M059J (cell line): ENCODE measurements at places on chromosomes 5 and 9. TPM values are rescaled to one million over a fixed set of nuclear protein-coding genes. Genes with fewer than 3 reads are reported as not detected.

GRCh38 chr5:89399548-89399947 is 516.6 kb upstream of the MEF2C start:
- no peak for DNase-seq

MLANA gene
- not detected in 2 replicates for total RNA-seq

- no peak for DNase-seq
These were observed 13.1 kb upstream of the HSD17B4 start for GRCh38 chr5:119439140-119439631.

- peak; percentile 73 for DNase-seq
These were observed 7.0 kb downstream of the PAM start for GRCh38 chr5:102762095-102762534.

DNA sequence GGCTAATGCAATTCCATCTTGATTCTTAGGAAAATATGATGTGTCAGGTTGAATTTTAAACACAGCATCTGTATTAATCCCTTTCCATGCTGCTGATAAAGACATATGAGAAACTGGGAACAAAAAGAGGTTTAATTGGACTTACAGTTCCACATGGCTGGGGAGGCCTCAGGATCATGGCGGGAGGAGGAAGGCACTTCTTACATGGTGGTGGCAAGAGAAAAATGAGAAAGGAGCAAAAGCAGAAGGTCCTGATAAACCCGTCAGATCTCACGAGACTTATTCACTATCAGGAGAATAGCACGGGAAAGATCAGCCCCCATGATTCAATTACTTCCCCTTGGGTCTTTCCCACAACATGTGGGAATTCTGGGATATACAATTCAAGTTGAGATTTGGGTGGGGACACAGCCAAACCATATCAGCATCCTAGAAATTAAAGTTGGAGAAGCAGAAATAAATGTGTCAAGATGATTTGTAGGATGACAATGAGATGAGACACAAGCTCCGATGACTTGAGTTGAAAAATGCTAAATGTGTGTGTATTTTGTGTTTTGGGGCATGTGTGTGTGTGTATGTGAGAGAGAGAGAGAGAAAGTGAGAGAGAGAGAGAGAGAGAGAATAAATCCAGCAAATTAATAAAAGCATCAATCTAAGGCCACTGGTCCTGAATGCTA is 48.5 kb upstream of the ANKRD55 start:
- DNase-seq = no peak

CENPK gene
- 18.5 and 31.3 TPM in 2 replicates for total RNA-seq

DNA sequence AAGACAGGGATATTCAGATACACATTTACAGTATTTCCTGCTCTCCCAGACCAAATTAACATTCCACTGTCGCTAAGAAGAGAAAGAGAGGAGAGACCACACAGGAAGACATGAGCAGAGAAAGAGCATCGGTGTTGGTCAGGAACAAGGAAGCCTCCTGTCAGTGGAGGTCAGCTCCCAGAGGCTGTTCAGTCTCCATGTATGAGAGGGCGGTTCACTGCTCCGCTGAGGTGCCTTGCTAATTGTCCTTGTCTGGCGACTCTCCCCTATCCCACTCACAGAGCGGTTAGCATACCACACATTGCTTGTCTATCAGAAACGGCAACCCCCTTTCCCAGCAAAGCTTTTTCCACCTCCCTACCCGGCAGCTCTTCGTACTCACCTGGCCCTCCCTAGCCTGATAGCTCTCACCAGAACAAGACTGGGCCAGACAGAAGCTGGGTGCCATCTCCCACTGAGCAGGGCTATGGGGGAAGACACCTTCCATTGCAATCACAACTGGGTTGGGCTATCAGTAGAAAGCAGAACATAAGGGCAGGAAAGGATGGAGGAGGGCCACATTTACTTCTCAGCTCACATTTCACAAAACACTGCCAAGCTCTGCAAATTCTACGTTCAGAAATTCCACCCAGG is 58.6 kb upstream of the LMNB1 start:
- no peak for DNase-seq

GNA14 gene
- 0.42 TPM in 1 of 2 replicates, not detected in the other for total RNA-seq

GRCh38 chr5:87876616-87877015 is 392.0 kb downstream of the TMEM161B start:
- DNase-seq = no peak

GRCh38 chr9:27664121-27664779 is 91.0 kb upstream of the C9orf72 start:
- DNase-seq = no peak

DNA sequence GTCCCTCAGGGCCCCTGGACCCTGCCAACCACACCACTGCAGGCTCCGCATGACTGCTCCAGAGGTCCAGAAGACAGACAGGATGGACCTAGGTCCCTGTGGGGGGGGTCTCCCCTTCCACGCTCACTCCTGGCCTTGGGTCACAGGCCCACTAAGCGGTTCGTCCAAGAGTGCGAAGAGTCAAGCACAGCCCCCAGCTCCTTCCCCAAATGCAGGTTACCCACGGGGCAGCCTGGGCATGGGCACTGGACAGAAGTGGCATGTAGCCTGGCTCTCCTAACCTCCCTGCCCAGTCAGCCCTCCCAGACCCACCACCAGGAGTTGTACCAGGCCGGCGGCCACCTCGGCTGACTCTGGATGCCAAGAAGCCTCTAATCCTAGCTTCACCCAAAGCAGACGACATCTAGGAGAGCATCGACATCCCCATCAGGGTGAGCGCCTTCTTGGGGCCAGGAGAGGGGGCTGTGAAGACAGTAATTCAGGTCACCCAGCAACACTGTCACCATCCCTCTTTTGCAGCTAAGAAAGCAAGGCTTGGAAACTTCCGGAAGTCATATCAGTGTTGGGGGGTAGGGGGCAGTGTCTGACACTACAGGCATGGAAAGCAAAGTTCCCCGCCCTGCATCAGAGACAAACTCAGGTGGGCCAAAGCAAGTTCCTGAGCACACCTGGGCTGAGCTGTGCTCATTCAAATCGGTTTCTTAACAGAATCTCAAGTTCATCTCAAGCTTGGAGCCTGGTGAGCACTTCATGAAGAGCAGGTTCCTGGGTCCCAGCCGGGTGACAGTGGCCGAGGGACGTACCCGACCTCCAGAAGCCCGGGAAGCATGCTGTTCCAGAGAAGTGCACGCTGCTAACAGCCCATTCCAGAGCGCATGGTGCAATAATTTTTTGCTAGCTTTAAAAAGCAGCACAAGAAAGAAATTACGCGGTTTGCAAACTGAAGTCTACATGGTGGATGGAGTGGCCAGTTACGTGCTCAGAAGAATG is 68.7 kb downstream of the SEMA4D start:
- peak; percentile 29 for DNase-seq

- peak; percentile 88 for DNase-seq
These were observed 10.3 kb downstream of the TRIM32 start for GRCh38 chr9:116697362-116697761.

DNA sequence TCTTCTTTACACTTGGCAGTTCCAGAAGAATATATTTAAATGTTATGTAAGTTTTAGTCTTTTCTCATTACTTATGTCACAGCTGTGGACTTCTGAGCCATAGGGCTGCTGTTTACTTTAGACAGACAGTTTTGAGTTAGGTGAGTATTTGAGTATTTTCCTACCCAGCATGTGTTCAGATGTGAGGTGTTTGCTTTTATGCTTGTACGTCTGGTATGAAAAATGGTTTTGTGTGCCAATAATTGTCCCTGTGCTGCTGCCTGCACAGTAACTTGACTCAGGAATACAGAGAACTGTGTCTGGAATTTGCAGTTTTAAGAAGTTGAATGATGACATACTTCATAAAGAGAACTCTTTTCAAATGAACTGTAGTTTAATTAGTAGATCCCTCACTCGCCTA is 20.8 kb downstream of the MEGF10 start:
- DNase-seq = no peak

GRCh38 chr9:91421128-91421765 is 2.4 kb downstream of the NFIL3 start:
- peak; percentile 30 for DNase-seq

- peak; percentile 100 for DNase-seq
These were observed 30.7 kb upstream of the CORO2A start for GRCh38 chr9:98222885-98223691.

DNA sequence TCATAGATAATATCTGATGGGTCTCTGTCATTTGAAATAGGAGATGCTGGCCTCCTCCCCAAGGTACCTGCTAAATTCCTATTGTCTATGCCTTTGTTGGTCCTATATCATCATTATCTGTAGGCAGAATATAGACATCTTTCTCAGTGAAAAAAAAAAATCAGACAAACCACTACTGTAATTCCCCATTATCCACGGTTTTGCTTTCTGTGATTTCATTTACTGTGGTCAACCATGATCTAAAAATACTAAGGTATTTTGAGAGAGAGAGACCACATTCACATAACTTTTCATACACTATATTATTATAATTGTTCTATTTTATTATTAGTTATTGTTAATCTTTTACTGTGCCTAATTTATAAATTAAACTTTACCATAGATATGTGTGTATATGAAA is 122.5 kb downstream of the INVS start:
- no peak for DNase-seq

GRCh38 chr5:119792161-119792799 is 162.9 kb downstream of the FAM170A start:
- DNase-seq = no peak

DNA sequence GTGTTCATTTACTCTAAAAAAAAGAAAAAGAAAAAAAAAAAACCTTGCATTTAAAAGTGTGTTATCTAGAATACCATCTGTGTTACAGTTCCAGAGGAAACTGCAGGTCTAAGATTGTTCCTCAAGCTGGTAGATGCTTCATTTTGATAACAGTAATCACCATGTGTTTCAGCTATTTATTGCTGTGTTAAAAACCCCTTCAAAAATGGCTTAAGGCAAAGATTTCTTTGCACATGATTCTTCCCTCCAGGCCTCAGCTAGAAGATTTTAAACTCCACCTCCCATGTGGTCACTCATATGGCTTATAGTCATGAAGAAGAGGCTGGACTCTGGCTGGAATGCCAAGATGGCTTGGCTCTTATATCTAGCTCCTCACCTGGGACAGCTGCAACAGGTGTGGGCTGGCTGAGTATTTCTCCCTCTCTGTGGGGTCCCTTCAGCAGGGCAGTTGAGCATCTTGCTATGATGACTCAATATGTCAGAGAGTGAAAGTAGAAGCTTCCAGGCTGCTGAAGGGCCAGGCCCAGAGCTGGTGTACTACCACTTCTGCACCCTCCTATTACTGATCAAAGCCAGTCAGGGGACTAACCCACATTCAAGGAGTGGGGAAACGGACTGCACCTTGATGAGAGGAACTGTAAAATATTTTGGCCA is 920.4 kb upstream of the DMAC1 start:
- no peak for DNase-seq

CA9 gene
- total RNA-seq = 38.2 and 67.0 TPM in 2 replicates

DNA sequence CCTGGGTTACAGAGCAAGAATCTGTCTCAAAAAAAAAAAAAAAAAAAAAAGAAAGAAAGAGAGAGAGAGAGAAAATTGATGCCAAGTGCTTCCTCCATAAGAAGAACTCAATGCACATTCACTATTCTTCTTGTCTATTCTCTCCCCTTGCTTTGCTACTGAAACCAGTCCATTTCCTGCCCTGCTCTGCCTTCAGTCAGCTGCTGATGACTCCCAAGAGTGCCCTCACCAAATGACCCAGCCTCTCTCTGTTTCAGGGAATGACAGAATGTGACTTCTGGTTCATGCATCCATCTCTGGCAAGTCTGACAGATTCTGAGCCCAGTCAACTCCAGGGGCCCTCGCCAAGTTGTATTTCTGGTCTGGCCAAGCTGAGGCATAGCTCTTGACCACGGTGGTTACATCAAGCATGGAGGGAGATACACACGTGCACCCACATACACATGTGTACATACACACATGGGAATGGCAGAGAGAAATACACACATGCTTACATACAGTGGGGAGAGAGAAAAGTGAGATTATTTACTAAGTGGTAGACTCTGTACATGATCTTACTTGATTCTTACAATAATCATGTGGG is 106.2 kb downstream of the NSG2 start:
- DNase-seq = no peak

- DNase-seq = peak; percentile 38
These were observed 45.4 kb upstream of the FBXW11 start for GRCh38 chr5:172051643-172052339.

DNA sequence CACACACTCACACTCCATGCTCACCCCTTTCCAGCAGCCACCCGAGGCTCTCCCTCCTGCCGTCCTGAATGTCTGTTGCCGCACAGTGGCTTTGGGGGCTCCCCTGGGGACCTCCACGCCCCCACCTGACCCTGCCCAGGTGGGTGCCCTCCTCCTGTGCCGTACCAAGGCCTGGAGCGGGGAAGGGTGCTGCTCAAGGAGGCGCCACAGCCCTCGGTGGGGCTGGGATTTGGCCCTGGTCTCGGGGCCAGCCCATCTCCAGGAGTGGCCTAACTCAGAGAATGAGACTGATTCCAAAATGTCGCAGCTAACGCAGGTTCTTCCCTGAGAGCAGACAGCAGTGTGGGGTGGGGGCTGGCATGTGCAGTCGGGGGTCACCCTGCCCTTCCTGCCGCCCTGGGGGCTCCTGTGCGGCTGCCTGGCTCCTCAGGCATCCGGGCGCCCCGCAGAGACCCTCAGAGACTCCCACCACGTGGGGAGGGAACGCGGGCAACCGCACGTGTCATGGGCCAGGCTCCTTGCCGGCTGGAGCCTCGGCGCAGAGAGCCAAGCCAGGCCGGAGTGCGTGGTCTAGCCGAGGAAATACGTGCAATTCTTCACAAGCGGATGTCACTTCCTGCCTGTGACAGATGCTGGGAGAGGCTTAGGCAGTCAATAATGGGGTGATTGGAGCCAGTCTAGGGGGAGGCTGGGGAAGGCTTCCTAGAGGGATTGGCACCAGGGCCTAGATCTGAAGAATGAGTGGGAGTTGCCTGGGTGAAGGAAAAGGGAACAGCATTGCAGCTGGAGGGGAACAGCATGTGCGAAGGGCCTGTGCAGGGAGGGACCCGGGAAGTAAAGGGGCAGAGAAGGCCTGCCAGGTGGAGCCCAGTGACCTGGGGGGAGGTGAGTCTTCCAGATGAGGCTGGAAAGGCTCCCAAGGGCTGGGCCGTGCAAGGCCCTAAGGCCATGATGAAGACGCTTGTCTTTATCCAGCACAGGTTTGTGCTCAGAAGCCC is 44.1 kb downstream of the C9orf50 start:
- DNase-seq = peak; percentile 68

DNA sequence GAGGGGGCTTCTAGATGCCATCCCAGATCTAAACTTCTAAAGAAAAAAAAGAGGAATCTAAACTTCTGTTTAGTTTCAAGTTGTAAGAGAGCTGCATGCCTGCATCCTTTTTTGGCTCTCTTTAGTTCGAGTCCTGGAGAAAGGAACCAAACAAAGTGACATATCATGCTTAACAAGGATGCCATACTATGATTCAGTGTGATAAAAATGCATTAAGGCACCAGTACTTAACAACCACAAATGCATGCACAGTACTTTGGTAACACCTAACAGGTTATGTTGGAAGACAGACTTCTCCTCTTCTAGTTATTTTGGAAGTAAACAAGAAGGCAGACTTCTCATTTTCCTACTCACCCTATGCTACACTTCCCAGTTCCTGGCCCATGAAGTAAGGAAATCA is 27.3 kb downstream of the NME5 start:
- peak; percentile 80 for DNase-seq

- DNase-seq = no peak
These were observed 54.3 kb downstream of the TLE1 start for GRCh38 chr9:81634915-81635516.

GRCh38 chr9:37269221-37269620 is 148.8 kb downstream of the ZCCHC7 start:
- DNase-seq = no peak

CCDC192 gene
- total RNA-seq = not detected in 2 replicates
